ENCODE measurements at places on chromosomes 4 and X.

- peak; percentile 37 for DNase-seq
Observed at GRCh38 chrX:56813318-56813837, 84.3 kb downstream of the NBDY start.

GRCh38 chrX:81304563-81304962, 102.7 kb downstream of the SH3BGRL start:
- DNase-seq = no peak

DNA sequence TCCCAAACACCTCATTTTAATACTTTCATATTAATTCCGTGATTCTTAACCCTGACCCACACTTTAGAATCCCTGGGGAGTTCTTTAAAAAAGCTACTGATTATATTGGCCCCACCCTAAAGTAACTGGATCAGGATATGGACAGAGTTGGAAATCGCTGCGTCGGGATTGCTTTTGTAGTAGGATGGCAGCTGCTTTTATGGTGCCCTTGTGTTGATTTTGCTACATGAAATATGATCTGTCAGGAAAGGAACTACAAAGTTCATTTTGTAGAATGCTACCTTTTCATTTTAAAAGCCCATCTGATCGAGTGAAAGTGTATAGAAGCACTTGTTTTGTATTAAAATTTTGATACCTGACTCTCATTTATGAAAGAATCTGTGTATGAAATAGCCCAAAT, 43.6 kb downstream of the TMEM131L start:
- DNase-seq = no peak

- DNase-seq = no peak
Observed at GRCh38 chrX:41796577-41796976, 72.6 kb downstream of the GPR82 start.

GRCh38 chrX:25034889-25035288, 19.1 kb upstream of the ARX start:
- no peak for DNase-seq

DNA sequence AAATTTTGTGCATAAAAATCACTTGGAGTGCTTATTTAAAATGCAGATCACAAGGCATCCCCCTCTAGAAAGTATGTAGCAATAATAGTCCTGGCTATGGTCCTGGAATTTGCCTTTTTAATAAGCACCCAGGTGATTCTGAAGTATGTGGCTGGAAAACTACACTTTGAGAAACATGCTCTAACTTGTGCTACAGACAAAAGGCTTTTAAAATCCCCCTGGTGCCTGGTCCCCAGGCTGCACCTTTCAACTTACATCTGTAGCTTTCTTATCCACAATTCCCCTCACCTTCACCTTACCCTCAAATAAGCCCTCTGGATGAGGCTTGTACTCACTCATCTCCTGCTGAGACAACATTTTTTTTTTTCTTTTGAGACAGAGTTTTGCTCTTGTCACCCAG, 21.1 kb downstream of the ART3 start:
- no peak for DNase-seq

DNA sequence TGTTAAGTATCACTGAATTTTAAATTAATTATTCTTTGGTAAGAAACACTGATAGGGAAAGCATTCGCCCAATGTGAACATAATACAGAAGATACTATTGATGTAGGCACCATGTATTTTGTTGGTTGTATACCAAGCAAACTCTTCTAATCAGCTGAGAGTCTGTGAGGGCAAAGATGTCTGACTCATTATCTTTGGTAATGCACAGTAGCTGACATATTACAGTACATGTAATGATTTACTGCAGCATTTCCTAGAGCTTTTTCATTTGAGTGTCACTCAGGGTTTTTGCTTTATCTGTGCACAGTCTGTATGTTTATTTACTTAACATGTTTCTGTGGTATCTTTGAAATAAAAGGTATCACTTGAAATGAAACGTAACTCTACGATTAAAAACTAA, 49.2 kb downstream of the CENPVL3 start:
- no peak for DNase-seq

DNA sequence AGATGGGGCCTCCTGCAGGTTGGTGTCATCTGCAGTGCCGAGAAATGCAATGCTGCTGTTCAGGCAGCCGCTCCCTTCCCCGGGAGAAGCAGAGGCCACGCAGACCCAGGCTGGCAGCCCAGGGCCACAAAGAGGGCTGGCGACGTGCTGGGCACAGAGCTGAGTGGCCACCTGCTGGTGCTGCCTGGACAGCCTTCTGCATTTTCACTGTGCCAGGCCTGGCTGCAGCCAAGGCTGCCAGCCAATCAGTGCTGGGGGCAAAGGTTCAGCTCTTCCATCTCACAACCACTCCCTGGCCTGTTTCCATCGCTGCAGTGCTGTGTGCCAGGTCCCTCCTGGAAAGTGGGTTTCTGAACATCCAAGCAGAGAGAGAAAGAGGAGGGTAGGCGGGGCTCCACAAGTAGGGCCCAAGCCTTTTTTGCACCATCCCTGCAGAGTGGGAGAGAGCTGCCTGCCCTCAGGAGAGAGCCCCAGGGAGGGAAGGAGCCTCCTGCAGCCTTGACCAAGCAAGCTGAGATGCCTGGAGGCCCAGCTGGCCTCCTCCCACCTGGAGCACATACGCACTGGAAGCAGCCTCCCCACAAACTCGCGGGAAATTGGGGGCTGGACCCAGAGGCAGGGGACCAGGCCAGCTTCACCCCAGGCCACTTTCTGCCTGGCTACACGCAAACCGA, 20.1 kb downstream of the ADRA2C start:
- DNase-seq = peak; percentile 79

DNA sequence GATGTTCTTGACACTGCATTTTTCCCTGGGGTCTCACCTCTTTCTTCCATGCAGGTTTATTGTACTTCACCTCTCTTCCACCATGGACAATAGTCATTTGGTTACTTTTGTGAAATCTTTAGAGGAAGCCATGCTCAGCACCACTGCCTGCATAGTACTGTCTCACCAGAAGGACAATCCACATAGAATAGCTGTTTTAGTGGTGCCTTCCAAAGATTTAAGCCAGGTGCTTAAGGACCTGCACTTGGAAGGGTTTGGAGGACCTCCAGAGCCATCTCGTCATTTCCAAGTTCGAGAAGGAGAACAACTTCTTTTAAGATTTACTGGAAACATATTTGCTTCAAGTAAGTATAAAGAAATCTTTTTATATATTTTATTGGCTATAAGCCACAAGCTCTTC, 26.7 kb downstream of the DTHD1 start:
- no peak for DNase-seq

- no peak for DNase-seq
Observed at GRCh38 chrX:139691843-139692505, 16.0 kb downstream of the MCF2 start.

GRCh38 chr4:178480105-178480504, 1037.9 kb upstream of the AGA start:
- no peak for DNase-seq

DNA sequence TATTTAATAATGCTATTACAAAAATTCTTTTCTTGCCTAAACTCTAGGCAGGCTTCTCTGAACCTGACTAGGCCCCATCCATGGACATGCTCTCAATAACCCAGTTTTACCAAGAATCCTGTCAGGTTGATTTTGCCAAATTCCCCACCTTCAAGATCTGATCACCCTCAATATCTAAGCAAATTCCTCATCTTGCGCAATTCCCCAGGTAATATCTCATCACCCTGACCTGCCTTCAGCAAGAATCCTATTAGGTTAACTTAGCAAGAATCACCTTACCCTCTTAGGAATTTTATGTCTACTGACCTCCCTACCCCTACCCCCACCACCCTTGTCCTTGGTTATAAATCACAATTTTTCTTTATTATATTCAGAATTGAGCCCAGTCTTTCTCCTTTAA, 579.1 kb downstream of the C4orf33 start:
- DNase-seq = no peak

- DNase-seq = no peak
Observed at GRCh38 chr4:89514811-89515210, 207.2 kb upstream of the GPRIN3 start.

GRCh38 chr4:112378858-112379257, 81.7 kb downstream of the ALPK1 start:
- no peak for DNase-seq

DNA sequence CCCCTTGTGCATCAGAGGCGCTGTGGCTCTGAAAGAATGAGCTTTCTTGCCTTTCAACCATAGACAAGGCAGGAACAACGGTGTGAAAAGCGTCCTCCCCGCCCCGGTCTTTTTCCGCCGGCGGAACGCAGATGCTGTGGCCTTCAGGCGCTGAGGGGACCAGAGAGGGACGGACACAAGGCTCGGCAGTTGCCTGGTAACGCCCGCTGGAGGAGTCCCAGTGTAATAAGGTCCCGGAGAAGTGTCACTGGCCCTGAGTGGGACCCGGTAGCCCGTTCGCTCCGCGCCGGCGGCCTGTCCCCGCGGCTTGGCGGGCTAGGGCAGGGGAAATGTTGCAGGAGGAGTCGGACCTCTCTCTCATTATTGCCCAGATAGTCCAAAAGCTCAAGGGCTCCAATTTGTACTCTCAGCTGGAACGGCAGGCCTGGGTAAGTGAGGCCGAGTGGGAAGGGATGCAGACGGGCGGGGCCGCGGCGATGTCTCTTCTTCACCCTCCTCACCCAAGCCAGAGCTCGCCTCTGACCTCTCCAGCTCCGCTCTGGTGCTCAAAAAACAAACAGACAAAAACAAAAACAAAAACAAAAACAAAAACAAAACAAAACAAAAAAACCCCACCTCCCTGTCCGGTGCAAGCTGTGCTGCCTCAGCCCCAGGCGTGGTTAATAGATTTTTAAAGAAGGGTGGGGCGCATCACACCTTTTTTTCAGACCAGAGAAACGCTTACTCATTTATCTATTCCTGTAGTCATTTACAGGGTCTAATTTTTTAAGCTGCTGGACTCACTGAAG, at the start of gene TBC1D19:
Gene TBC1D19, plus strand, starts transcription at position 220 of the 788 bp plus-strand sequence. Its CDS starts 110 bp downstream, at position 330.
- DNase-seq = peak; percentile 91

DNA sequence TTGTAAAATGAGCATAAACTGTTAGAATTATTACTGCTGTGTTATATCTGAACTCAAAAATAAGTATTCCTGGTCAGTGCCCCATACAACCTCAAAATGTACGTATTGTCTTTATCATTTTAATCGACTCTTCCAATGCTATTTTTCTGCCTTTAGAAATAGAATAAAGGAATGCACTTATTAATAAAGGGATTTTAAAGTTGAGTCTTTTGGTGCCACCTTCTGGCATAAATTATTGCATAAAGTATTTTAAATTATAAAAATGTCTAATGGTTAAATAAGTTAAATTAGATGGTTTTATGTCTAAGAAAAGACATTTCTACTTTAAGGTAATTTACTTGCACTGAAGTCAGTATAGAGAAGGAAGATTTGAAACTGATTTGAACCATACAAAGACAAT, 424.0 kb upstream of the NDST4 start:
- no peak for DNase-seq

DNA sequence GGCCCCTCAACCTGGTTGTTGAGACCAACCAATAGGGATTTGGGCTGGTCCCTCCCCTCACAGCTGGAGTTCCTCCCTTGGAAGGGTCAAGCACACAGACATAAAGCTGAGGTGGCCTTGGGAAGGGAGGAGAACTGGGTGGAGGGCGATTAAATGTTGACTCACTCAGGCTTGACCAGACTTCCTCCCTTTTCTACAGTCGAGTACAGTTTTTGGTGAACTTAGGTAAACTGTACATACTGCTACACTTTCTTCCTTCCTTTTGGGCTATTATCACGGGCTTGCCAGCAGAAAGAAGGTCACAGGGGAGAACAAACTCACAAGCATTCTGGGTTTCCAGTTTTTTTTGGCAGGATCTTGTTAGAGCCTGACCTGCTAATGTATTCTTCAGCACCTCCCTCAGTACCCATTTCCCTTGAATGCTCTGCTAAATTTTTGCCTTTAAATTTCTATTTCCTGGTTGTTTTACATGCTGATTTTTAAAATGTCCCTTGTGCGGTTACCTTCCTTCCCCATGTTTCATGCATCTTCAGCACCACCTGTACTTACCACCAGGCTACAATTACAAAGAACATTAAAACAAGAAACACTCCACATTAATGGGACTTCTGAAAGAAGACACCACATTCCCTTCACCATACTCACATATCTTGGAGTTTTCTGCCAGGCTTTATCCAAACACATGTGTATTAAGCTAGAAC, 135.2 kb upstream of the RASGEF1B start:
- no peak for DNase-seq

- no peak for DNase-seq
Observed at GRCh38 chr4:81923140-81923539, 450.7 kb downstream of the HNRNPD start.

GRCh38 chrX:67619253-67619652, 75.4 kb downstream of the AR start:
- no peak for DNase-seq

DNA sequence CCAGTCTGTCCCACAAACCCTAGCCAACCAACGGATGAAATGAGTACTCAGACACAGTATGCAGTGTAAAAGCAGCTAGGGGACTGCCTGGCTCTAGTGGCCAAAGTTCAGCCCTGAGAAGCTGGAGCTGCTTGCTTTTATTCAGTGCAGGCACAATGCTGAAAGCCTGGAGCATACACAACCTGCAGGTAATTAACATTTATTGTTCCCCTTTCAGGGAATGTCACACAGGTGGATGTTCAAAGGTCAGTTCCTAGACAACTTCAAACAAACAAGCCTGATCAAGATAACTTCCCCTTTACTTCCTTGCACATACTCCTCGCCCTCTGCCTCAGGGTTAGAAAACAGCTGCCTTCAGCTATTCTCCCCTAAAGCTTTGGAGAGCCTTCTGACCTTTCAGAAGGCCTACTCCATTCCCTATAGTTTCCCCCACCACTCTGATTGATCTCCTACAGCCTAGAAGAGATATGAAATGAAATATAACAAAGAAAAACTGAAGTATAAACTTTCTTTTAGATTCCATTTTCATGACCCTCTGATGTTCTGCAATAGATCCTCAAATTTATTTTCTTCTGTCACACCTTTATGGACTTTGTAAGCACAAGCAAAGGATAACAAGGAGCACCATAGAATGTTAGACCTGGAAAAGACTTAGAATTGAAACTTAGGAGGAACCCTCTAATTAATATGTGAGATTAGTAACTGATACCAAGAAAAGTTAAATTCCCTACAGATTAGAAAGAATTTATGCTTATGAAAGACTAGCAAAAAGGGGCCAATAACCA, 6.8 kb upstream of the DCAF8L1 start:
- DNase-seq = peak; percentile 16

GRCh38 chrX:49271341-49271740, 1.7 kb downstream of the PPP1R3F start:
- peak; percentile 32 for DNase-seq

DNA sequence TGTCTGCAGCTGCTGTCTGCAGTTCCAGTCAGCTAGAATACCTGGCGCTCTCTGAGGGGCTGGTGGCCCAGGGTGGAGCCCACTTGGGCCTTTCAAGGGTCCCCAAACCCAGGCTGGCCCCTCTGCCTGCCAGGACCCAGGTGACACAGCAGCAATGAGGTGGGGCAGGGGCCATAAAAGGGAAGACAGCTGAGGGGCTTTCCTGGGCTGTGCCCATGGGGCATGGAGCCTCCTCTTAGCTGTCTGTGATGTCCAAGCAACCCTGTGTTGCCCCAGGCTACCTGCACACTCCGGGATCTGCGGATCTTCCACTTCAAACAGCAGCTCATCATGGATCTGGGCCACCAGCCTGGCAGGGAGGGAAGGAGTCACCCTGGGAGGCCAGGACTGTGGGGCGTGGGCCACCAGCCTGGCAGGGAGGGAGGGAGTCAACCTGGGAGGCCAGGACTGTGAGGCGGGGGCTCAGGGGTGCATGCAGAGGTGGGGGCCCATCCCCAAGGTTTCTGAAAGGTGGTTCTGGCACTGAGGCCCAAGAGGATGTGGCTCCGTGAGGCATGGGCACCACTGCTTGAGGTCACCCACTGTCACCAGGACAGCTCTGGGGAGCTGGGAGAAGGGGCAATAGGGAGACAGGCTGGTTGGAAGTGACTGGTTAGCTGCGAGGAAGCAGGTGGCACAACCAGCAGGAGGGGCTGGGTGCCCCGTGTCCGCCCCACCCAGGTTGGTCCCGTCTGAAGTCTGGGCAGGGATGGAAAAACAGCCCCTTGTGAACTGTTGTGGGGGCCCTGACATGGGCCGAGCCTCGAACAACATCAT, 16.3 kb downstream of the NAT8L start:
- no peak for DNase-seq
